ENCODE measurements at places on chromosomes 5 and 9. TPM values are rescaled to one million over a fixed set of nuclear protein-coding genes. Genes with fewer than 3 reads are reported as not detected.

Gene PCDHGA1
- total RNA-seq: 0.17 TPM

Gene SCGB3A2
- total RNA-seq: 0.82 TPM

Gene SLC4A9
- not detected for total RNA-seq

Gene CDO1
- 3.9 TPM for total RNA-seq

Gene GFRA3
- not detected for total RNA-seq

Gene TCOF1
- 36.1 TPM for total RNA-seq

Gene IFNK
- not detected for total RNA-seq

- H3K27me3 ChIP-seq: no peaks in the 10 kb centered on the region
- peak; percentile 21 for DNase-seq
- H3K36me3 ChIP-seq: no peaks in the 10 kb centered on the region
- no peak overlapping the region for H3K27ac ChIP-seq
Measured at GRCh38 chr5:60687927-60688720, 11.8 kb downstream of the DEPDC1B start.

DNA sequence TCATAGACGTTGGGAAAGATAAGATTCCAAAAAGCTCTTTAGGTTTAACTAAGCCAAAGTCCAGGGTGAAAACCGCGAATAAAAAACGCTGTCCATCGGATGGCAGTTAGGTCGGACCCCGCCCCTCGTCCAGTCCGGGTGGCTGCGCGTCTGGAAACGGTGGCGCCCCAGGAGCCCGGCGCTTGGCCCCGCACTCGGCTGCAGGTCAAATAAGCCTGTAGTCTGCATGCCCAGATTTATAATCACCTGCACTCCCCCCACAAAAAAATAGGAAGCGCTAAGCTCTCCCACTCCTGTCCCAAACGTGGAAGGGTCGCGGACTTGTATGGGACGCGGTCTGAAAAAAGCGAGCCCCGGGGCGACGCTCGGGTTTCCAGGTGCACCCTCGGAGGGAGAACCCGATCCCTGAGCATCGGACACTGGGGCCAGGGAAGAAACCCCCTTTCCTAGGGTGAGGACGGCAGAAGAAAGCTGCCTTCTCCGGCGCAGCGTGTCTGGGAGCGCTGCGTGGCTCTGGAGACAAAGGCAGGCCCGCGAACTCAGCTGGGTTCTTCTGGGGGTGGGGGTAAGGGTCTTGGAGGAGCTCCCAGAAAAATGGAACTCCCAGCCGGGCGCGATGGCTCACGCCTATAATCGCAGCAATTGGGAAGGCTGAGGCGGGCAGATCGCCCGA lies 923 bp upstream of the ZBTB5 start:
- peak overlapping the region; percentile 84 for H3K4me3 ChIP-seq
- H3K27me3 ChIP-seq: no peaks in the 10 kb centered on the region
- peak; percentile 68 for DNase-seq

DNA sequence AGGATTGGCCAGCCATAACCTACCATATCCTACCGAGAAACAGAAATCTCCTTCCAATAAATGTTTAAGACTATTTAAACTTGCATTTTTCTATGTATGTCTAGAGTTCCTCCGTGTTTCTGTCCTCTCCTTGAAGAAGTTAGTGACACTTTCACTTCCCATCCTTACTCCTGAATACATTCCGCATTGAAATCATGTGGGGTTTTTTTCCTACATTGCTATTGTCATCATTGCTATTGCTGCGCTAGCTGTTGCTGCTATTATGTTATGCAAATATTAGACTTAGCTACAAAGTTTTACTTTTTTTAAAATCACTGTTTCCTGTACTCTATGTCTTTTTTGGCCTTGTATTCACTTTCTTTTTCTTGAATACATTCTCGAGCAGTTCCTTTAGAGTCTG lies 83.3 kb upstream of the NEK6 start:
- H3K4me3 ChIP-seq: no peak overlapping the region
- no peaks in the 10 kb centered on the region for H3K36me3 ChIP-seq
- H3K4me1 ChIP-seq: no peaks in the 10 kb centered on the region
- H3K27ac ChIP-seq: no peak overlapping the region

GRCh38 chr9:136650648-136651047 lies 12.1 kb upstream of the EGFL7 start:
- no peaks in the 10 kb centered on the region for H3K36me3 ChIP-seq
- no peaks in the 10 kb centered on the region for H3K27me3 ChIP-seq
- no peak overlapping the region for H3K27ac ChIP-seq
- no peak overlapping the region for H3K4me3 ChIP-seq
- DNase-seq: no peak
- H3K4me1 ChIP-seq: peaks cover 3% of the 10 kb centered on the region

GRCh38 chr9:77879437-77879943 lies 152.1 kb downstream of the GNAQ start:
- no peak overlapping the region for H3K27ac ChIP-seq
- DNase-seq: peak; percentile 77
- H3K27me3 ChIP-seq: no peaks in the 10 kb centered on the region
- no peak overlapping the region for H3K4me3 ChIP-seq
- no peaks in the 10 kb centered on the region for H3K36me3 ChIP-seq
